SJCRH30 (cell line): ENCODE measurements at places on chromosomes 5 and 9.

DNA sequence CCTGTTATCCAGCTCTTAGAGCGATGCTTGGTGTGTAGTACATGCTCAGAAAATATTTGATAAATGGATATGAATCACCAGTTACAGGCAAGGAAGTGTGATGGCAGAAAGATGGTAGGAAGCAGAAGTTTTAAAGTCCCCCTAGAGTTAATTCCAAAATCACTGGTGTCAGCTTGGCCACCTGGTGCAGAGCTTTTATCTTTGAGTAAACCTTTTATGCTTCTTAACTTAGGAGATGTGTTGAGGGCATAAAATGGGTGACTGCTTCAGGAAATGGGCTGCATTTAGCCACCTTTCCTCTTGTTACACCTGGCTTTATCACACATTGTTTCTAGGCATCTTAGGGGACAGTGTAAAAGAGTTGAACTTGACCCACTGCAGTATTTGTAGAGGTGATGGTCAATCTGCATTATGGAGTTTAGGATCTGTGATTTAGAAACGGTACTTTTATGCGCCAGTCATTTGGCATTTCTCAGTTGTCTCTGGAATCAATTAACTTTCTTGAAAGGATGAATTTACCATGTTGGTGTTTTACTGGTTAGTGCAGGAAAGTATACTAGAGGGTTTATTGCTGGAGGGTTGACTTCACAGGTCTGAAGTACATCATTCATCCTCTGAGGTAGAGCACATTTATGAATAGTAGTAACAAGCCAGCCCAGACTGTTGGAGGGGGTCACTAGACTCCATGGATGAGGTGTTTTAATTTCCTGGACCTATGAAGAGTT, 7.5 kb upstream of the FAM120AOS start:
- DNase-seq: no peak

DNA sequence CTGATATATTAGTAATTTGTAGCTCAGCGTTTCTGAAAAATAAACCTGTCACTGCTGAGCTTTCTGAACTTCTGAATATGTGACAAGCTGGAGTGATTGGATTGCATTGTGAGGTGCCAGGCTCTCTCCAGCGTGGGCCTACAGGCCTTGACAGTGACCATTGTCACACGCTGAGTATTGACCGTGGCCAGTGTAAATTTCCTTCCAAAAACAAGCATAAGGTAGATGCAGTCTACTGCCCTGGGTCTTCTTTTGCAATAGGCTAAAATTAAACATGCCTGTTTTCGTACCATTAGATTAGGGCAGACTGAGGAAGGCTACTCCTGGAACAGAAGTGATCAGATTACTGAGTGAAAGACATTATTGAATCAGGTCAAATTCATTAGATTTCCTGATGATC, 60.2 kb downstream of the SPEF2 start:
- no peak for DNase-seq

DNA sequence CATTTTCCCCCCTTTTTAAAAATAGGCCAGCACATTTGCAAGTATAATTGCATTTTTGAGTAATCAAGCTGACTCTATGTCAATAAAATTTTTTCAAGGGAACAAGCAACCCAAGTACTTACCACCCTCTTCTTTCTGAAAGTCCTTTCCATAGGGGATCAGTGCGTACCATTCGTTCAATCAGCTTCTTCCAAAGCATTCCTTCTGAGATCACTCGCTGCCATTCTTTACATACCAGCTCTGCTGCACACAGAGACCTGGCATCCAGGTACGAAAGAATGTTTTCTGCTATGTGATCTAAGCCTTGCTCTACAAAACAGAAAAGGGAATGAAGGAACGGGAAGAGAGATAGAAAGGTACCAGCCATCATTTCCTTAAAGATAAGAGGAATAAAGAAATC, 106.6 kb downstream of the FBXW11 start:
- no peak for DNase-seq

GRCh38 chr5:40224421-40224820, 455.3 kb upstream of the PTGER4 start:
- DNase-seq: peak; percentile 56

DNA sequence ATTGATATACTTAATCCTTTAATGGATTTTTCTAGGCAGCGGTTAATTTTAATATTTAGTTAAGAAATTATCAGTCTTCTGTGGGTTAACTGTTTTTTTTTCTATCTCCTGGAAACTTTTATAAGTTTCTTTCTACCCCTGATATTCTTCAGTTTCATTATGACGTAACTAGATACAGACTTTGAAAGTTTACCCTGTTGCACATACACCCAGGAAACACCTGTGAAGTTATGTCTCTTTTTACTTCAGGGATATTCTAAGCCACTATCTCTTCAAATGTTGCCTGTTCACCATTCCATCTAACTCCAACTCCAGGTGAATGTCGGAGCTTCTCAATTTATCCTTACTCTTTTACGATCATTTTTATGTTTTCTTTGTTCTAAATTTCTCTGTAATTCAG, 329.0 kb downstream of the ICE1 start:
- DNase-seq: no peak

DNA sequence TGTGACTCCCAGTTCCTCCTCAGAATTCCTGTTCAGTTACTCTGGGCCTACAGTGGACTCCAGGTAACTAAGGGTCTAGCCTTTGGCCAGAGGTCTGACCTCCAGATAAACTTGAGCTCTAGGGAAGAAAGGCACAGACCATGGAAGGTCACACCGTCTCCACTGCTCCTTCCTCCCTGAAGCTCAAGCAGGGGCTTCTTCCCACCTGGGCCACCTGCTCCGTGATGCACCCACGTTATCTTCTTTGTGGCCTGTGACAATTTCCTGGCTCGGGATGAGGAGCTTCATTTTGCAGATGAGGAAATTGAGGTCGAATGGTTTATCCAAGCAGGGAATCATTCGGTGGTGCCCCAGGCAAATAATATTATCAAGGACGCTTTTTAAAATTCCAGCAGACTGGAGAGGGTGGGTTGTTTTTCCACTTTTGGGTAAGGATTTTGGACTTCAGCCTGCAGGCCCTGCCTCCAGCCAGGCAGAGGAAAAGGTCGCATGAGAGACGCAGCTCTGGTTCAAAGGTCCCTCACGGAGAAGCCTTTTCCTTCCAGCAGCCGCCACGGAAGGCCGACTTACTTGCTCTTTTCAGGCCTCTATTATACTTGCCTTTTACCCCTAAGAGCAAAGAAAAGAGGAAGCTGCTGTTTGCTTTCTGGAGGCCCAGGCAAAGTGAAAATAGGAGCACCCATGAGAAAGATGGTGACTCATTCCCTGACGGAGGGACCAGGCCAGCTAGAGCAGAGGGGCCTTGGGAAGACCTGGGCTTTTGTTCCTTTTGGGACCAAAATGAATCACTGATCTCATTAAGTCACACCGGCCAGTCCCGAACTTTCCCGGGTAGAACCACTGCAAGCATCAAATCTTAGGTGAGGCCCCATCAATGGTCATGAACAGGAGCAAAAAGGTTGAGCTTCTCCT, 22.8 kb upstream of the DUSP1 start:
- no peak for DNase-seq

GRCh38 chr5:73625944-73626811, at the start of gene ARHGEF28:
ARHGEF28 (plus strand) TSS chr5:73626196; CDS start chr5:73684852, 58,656 bp downstream.
- DNase-seq: peak; percentile 80

GRCh38 chr5:111387361-111387760, 125.0 kb downstream of the STARD4 start:
- no peak for DNase-seq

- DNase-seq: no peak
These were observed 205.0 kb upstream of the DMRTA1 start for GRCh38 chr9:22241611-22242010.

- DNase-seq: no peak
These were observed 6.5 kb downstream of the CYSTM1 start for GRCh38 chr5:140181525-140181924.

GRCh38 chr5:44387921-44388320, 1.3 kb downstream of the FGF10 start:
- DNase-seq: no peak

DNA sequence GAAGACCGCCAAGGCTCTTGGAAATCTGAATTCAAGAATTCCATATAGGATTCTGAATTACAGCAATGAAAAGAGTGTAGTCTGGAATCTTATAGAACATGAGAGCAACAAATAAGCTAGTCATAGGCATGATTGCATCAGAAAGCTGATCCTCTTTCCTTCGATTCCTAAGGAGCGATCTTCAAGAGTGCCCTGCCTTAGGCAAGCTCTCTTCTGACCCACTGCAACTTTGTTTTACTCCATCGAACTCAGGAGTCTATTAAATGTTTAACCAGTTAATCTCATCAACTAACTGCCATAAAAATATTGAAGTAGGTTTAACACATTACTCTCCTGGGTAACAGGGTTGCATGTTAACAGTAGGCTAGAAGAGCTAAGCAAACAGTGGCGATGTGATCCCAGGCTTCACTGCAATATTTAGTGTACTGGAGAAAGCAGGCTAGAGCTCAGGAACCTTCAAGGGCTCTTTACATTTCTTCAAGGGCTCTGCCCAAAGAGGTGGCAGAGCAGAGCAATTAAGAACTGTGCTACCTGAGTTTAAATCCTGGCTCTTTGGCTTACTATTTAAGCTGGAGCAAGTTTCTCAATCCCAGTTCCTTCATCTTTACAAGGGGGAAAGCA, 146.3 kb downstream of the RORB start:
- DNase-seq: no peak

- DNase-seq: no peak
These were observed 172.7 kb downstream of the TRIM32 start for GRCh38 chr9:116859763-116860162.

GRCh38 chr5:135203593-135204036, 169.6 kb upstream of the PITX1 start:
- DNase-seq: no peak

- no peak for DNase-seq
These were observed 44.1 kb downstream of the DPYSL3 start for GRCh38 chr5:147465747-147466146.

GRCh38 chr5:139271201-139272027, 22.1 kb upstream of the MATR3 start:
- peak; percentile 29 for DNase-seq

- no peak for DNase-seq
These were observed 146.4 kb upstream of the TAS2R1 start for GRCh38 chr5:9776525-9776924.

DNA sequence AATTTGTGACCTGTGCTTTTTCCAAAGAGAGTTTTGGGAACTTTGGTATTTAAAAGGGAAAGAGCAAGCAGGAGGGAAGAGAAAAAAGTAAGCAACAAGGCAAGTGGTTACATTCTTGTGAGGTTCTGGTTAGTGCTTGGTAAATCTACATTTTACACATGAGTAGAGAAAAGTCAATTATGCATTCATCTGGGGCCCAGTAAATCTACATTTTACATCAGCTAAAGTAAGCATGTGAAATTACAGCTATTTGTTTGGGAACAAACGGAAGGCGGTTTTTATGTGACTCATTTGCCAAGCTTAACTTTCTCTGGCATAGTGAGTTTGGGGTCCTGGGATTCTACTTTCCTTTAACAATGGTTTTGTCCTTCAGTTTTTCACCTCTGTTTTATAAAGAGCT, 102.2 kb downstream of the SNX18 start:
- no peak for DNase-seq

DNA sequence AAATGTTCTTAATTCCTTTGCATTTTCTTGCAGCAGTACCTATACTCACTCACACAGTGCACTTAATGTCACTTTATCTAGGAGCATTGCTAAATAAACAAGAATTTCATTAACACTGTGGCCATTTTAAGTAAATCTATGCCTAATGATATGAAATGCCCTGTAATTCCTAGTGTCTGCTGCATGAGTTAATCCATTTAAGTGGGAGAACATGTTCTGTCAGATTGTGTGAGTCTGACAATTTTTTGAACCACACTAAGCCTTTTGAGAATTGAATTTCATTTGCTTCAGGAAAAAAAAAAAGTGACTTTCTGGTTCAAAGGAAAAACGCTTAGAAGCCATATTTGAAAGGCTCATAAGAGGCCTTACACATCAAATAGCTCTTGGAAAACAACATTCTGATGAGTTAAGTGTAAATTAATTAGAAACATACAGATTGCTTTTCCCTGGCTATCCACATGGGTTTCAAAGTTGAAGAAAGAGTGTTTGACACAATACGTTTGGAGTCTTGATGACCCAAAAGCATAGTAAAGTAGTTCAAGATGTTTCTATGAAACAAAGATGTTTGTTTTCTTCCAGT, 446.7 kb upstream of the GRAMD2B start:
- DNase-seq: no peak

GRCh38 chr5:33761139-33761538, 130.7 kb downstream of the ADAMTS12 start:
- DNase-seq: peak; percentile 34

GRCh38 chr5:124663101-124663506, 83.3 kb downstream of the ZNF608 start:
- peak; percentile 70 for DNase-seq

DNA sequence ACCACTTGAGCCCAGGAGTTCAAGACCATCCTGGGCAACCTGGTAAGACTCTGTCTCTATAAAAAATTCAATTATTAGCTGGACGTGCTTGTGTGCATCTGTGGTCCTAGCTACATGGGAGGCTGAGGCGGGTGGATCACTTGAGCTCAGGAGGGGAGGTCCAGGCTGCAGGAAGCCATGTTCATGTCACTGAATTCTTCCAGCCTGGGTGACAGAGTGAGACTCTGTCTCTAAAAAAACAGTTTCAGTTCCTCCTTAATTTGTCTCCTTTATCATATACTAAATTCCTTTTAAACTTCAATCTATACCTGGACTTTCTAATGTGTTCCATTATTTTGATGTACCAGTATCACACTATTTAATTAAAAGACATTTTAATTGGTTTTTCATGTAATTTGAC, 422.2 kb upstream of the TLE4 start:
- DNase-seq: no peak

GRCh38 chr9:84129529-84129928, 148.9 kb downstream of the RMI1 start:
- no peak for DNase-seq

DNA sequence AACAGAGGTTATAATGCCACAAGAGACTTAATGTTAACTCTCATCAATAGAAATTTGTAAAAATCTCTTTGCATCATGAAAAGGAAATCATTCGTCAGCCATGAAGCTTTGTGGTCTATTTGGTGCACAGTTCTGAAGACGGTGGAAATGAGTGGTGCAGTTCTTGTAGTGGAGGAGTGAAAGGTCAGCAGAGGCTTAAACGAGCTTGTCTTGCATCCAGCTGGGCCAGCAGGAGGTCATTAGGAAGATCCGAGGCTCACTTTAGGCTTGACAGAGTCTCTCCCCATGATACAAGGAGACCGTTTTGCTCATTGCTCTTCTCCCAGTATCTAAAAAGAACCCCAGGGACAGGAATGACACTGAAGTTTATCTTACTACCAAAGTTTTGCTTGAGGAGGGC, 440.8 kb downstream of the BNC2 start:
- DNase-seq: no peak

DNA sequence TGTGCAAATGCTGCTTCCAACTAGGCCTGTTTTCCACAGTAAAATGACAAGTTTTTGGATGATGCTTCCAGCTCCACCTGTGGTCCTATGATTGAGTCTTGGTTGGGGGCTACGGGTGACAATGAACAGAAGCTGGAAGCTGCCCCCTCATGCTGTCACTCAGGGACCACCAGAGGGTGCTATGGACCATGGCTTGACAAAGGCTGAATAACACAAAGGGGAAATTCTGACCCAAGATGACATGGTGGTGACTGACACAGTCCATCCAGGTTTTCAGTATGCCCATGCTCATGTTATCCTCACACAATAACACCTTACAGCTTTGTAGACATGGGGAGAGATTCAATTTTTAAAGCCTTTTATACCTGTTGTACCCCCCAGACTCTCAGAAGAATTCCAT, 23.9 kb upstream of the SAP30L start:
- DNase-seq: peak; percentile 42

- no peak for DNase-seq
These were observed 61.6 kb upstream of the SPRY4 start for GRCh38 chr5:142386137-142387023.
